ENCODE measurements at places on chromosomes 2 and 18.
A peak's percentile ranks its signal among the peaks of the same experiment; 100 is the strongest.

- no peak overlapping the region for H3K4me3 ChIP-seq
- H3K27me3 ChIP-seq = peaks cover 4% of the 10 kb centered on the region
- DNase-seq = no peak
- no peak overlapping the region for H3K27ac ChIP-seq
Observed at GRCh38 chr2:29024882-29025430, 43.9 kb downstream of the TOGARAM2 start.

DNA sequence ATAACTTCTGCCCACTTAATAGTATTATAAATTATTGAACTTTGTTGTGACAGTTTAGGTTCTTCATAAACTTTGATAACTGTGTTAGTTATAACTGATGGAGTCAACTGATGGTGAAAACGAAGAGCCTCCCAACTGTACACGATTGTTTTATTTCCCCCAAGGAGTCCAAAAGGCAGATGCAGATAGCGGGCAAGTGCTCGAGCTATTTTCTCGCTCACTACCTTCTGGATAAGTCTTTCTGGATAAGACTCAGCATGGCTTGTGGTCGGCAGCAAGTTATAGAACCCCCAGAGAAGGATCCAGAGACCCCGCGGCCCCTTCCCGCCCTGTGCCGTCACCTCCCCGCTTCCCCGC is 517 bp downstream of the GCFC2 start:
- peak overlapping the region; percentile 92 for H3K4me3 ChIP-seq
- no peak for DNase-seq
- H3K4me1 ChIP-seq = peaks cover 16% of the 10 kb centered on the region
- H3K36me3 ChIP-seq = no peaks in the 10 kb centered on the region

- DNase-seq = no peak
- H3K27me3 ChIP-seq = peaks cover 2% of the 10 kb centered on the region
- H3K27ac ChIP-seq = no peak overlapping the region
- H3K36me3 ChIP-seq = no peaks in the 10 kb centered on the region
- H3K4me3 ChIP-seq = no peak overlapping the region
Observed at GRCh38 chr2:55109219-55109891, 59.1 kb upstream of the RTN4 start.

DNA sequence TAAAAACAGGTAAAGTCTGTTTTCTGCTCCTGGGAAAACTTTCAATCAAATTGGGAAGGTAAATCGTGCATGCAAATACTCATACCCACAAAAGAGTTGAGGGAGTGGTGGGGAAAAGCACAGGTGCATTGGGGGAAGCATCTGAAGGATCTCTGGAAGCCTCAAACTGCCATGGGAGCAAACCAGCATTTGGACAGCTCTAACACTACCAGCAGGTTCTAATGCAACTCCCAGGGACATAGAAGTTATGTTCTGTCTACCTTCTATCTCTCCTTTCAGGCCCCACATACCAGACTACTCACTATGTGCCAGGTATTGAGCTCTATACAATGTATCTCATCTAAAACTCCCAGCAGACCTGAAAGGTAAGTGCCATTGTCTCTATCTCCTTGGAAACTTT is 933.7 kb downstream of the NRXN1 start:
- H3K4me1 ChIP-seq = no peaks in the 10 kb centered on the region
- no peak overlapping the region for H3K27ac ChIP-seq
- no peak overlapping the region for H3K4me3 ChIP-seq
- H3K36me3 ChIP-seq = no peaks in the 10 kb centered on the region
- no peak for DNase-seq
- no peaks in the 10 kb centered on the region for H3K27me3 ChIP-seq

- no peak for DNase-seq
- no peaks in the 10 kb centered on the region for H3K4me1 ChIP-seq
- H3K4me3 ChIP-seq = no peak overlapping the region
- no peaks in the 10 kb centered on the region for H3K36me3 ChIP-seq
- no peaks in the 10 kb centered on the region for H3K27me3 ChIP-seq
Observed at GRCh38 chr2:6072276-6072675, 380.1 kb downstream of the SOX11 start.

GRCh38 chr18:77737405-77737804 is 487.8 kb downstream of the GALR1 start:
- no peaks in the 10 kb centered on the region for H3K27me3 ChIP-seq
- DNase-seq = no peak
- H3K4me3 ChIP-seq = no peak overlapping the region
- no peaks in the 10 kb centered on the region for H3K36me3 ChIP-seq
- no peak overlapping the region for H3K27ac ChIP-seq

GRCh38 chr18:54878659-54879358 is 50.5 kb downstream of the RAB27B start:
- H3K27ac ChIP-seq = no peak overlapping the region
- H3K27me3 ChIP-seq = peaks cover 4% of the 10 kb centered on the region
- DNase-seq = no peak

DNA sequence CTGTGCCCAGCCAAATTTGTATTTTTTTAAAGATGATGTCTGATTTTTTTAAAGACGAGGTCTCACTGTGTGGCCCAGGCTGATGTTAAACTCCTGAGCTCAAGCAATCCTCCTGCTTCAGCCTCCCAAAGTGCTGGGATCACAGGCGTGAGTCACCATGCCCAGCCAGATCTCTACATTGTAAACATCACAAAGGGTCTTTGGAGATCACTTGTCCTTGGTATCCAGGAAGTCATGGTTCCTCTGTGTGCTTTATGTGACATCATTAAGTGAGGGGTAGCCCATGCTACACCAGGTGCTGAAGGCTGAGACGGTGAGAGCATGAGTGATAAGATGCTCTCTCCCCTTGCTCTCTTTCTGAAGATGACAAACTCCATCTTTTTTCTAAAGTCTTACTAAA is 7.0 kb upstream of the NUP35 start:
- H3K4me3 ChIP-seq = no peak overlapping the region
- DNase-seq = no peak
- no peaks in the 10 kb centered on the region for H3K4me1 ChIP-seq
- no peaks in the 10 kb centered on the region for H3K27me3 ChIP-seq
- H3K27ac ChIP-seq = no peak overlapping the region

DNA sequence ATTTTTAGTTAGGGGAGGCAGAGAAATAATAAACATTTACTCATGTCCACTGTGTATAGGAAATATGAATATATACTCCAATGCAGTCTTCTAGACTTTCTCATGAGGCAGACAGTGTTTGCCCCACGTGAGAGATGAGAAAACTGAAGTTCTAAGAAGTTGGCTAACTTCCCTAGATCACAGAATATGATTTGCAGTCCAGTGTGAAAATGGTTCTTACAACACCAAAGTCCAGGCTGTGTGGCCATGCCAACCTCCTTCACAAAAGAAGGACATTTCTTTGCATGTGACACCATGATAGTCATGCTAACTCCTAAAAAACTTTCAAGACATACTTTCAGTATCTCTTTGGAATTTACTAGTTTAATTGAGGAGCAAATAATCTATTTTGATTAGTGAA is 143.7 kb downstream of the IRS1 start:
- no peak for DNase-seq
- peaks cover 4% of the 10 kb centered on the region for H3K36me3 ChIP-seq
- no peak overlapping the region for H3K4me3 ChIP-seq
- H3K27me3 ChIP-seq = peaks cover 12% of the 10 kb centered on the region
- no peak overlapping the region for H3K27ac ChIP-seq
- peaks cover 12% of the 10 kb centered on the region for H3K4me1 ChIP-seq

DNA sequence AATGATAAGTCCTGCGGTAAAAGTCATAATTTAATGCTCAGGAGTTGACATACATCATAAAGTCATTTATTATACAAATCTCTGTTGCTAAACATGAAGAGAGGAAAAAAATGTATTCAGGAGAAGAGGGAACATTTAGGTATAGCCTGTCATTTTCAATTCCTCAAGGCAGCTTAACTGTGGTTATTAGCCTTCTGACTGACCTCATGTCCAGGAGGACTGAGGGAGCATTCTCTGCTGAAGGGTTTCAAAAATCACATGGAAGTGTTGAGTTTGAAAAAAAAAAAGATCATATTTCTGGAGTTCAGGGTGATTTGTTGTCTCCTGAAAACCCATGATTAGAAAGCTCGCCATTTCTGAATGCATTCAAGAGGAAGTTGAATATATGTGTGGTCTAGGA is 1371.1 kb upstream of the LRRTM1 start:
- H3K4me3 ChIP-seq = no peak overlapping the region
- no peak for DNase-seq
- H3K27ac ChIP-seq = no peak overlapping the region
- H3K36me3 ChIP-seq = no peaks in the 10 kb centered on the region
- H3K4me1 ChIP-seq = peaks cover 3% of the 10 kb centered on the region

- H3K4me3 ChIP-seq = no peak overlapping the region
- H3K27ac ChIP-seq = no peak overlapping the region
- H3K36me3 ChIP-seq = peaks cover 16% of the 10 kb centered on the region
- peaks cover 8% of the 10 kb centered on the region for H3K4me1 ChIP-seq
- DNase-seq = no peak
Observed at GRCh38 chr18:53941601-53942338, 282.7 kb downstream of the MBD2 start.

DNA sequence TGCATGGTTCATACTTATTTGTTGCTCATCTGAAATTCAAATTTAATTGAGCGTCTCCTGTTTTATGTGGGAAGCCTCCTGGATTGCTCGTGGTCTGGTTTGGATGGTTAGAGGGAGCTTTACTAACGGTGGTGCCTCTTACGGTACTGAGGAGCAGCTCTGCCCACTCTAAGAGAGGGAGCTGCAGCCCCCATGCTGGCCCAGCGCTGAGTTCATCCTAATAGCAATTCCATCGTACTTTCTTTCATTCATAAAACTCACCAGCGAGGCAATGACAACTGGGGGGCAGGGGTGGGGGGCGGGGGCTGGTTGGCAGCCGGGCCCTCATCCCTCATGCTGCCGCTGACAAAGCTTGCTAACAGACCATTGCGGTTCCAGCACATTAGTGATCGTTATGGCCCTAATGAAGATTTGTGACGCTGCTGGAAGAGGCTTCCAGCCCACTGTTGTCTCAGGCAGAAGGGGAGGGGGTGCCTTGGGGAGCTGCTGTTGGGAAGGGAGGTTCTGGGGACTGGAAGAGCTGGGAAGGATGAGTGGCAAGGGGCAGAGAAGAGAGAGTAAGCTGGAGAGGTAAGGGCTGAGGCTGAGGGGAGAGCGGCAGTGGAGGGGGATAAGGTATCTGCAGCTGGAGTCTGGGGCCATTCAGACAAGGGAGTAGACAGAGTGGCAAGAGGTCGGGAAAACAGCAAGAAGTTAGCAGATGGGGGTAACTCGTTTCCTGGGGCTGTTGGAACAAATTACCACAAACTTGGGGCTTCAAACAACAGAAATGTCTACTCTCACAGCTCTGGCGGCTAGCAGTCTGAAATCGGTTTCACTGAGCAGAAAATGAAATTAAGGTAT is 238.1 kb downstream of the LPIN1 start:
- no peak overlapping the region for H3K27ac ChIP-seq
- DNase-seq = no peak
- no peaks in the 10 kb centered on the region for H3K36me3 ChIP-seq
- H3K27me3 ChIP-seq = peaks cover 6% of the 10 kb centered on the region
- no peak overlapping the region for H3K4me3 ChIP-seq

GRCh38 chr2:61742955-61743354 is 110.9 kb downstream of the FAM161A start:
- no peak overlapping the region for H3K27ac ChIP-seq
- no peak for DNase-seq
- H3K27me3 ChIP-seq = peaks cover 2% of the 10 kb centered on the region
- H3K36me3 ChIP-seq = no peaks in the 10 kb centered on the region
- H3K4me3 ChIP-seq = no peak overlapping the region

- H3K27me3 ChIP-seq = peaks cover 3% of the 10 kb centered on the region
- no peak for DNase-seq
- no peak overlapping the region for H3K4me3 ChIP-seq
- no peak overlapping the region for H3K27ac ChIP-seq
- peaks cover 5% of the 10 kb centered on the region for H3K4me1 ChIP-seq
Observed at GRCh38 chr18:49581371-49581770, 19.5 kb downstream of the LIPG start.

DNA sequence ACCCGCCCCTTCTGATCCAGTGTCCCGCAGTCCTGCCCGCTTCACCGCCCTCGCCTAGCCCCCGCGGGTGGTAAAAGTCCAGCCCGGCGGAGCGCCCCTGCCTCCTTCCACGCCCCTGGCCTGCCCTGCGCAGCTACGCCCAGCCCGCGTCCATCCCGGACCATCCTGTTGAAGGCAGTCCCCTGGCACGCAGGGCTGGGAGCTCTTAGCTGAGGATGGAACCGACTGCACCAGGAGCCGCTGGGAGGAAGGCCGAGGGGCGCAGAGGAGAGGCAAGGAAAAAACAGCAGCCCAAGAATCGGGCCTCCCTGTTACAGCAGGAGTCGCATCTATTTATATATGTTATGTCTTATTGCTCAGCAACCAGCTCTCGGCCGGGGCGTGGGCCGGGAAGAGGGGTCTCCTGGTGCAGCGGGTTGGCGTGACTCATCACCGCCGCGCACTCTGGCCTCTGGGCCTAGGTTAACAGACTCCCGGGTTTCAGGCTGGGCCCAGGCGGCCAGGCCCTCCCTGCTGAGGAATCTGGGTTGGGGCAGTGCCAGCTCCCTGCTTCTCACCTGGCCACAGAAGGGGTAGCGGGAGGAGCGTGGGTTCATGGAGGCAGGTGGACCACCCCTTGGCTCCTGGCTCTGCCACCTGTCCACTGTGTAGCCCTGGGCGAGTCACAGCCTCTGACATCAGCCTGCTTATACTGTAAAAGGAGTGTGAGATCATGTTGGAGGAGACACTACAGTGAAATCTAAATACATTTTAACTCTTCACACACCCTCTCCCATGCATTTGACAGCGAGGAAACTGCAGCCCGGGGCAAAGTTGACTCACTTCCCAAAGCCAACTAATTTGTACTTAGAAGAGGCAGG is 13.4 kb upstream of the MAP3K2 start:
- no peak for DNase-seq
- no peak overlapping the region for H3K4me3 ChIP-seq
- H3K4me1 ChIP-seq = peaks cover 18% of the 10 kb centered on the region
- H3K27ac ChIP-seq = no peak overlapping the region
- no peaks in the 10 kb centered on the region for H3K36me3 ChIP-seq

DNA sequence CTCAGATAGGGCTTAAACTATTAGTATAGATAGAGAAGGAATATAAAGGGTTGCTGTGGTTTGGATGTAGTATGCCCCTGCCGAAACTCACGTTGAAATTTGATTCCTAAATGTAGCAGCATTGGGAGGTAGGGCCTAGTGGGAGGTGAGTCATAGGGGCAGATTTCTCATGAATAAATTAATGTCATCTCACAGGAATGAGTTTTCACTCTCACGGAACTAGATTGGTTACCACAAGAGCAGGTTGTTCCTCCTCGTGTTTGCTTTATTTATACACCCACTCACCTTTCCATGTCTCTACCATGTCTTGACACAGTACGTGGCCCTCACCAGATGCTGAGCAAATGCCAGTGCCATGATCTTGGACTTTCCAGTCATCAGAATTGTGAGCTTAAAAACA is 218.2 kb downstream of the RBM43 start:
- H3K4me1 ChIP-seq = no peaks in the 10 kb centered on the region
- DNase-seq = no peak
- H3K27me3 ChIP-seq = no peaks in the 10 kb centered on the region
- H3K27ac ChIP-seq = no peak overlapping the region
- no peaks in the 10 kb centered on the region for H3K36me3 ChIP-seq

- no peak overlapping the region for H3K27ac ChIP-seq
- no peak overlapping the region for H3K4me3 ChIP-seq
- peaks cover 10% of the 10 kb centered on the region for H3K4me1 ChIP-seq
- peaks cover 5% of the 10 kb centered on the region for H3K36me3 ChIP-seq
Observed at GRCh38 chr2:234334756-234335155, 162.1 kb downstream of the ARL4C start.

GRCh38 chr2:134258684-134259388 is 5.0 kb downstream of the MGAT5 start:
- peaks cover 35% of the 10 kb centered on the region for H3K4me1 ChIP-seq
- no peak overlapping the region for H3K4me3 ChIP-seq
- peaks cover 5% of the 10 kb centered on the region for H3K36me3 ChIP-seq
- DNase-seq = no peak
- H3K27ac ChIP-seq = no peak overlapping the region
